Progenitor cell of endocrine pancreas (in vitro differentiated cells): ENCODE measurements at places on chromosomes 11 and 22.

- DNase-seq: no peak
- no peak overlapping the region for H3K27ac ChIP-seq
Measured at GRCh38 chr11:70537576-70538571, 139.5 kb downstream of the CTTN start.

DNA sequence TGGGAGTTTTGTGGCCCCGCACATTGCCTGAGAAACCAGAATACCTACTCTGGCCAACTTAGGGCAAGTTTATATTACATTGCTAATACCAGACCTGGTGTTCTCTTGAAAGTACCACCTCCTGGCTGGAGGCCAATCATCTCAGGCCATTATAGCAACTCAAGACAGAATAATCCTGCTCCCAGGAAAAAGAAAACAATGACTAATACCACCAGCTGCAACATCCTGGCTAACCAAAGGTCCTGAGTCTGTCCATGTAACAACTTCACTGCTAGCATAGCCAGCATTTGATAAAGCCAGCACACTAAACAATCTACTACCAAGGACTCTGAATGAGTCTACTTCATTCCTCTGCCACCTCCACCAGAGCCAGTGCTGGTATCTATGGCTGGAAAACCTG is 1298.7 kb upstream of the CNTN5 start:
- H3K27me3 ChIP-seq: no peaks in the 10 kb centered on the region
- H3K27ac ChIP-seq: no peak overlapping the region
- no peaks in the 10 kb centered on the region for H3K36me3 ChIP-seq
- no peak overlapping the region for H3K4me3 ChIP-seq
- DNase-seq: no peak
- H3K4me1 ChIP-seq: no peaks in the 10 kb centered on the region

- peaks cover 3% of the 10 kb centered on the region for H3K4me1 ChIP-seq
- no peaks in the 10 kb centered on the region for H3K36me3 ChIP-seq
- H3K4me3 ChIP-seq: no peak overlapping the region
- H3K27me3 ChIP-seq: peaks cover 27% of the 10 kb centered on the region
- no peak overlapping the region for H3K27ac ChIP-seq
- no peak for DNase-seq
Measured at GRCh38 chr22:29310863-29311339, 4.5 kb downstream of the GAS2L1 start.

GRCh38 chr11:133081730-133082452 is 450.4 kb downstream of the OPCML start:
- H3K27ac ChIP-seq: no peak overlapping the region
- no peak for DNase-seq
- H3K27me3 ChIP-seq: peaks cover 79% of the 10 kb centered on the region
- H3K4me1 ChIP-seq: no peaks in the 10 kb centered on the region
- H3K36me3 ChIP-seq: no peaks in the 10 kb centered on the region

GRCh38 chr22:42277988-42278776 is 7.7 kb upstream of the TCF20 start:
- H3K4me1 ChIP-seq: peaks cover 9% of the 10 kb centered on the region
- H3K4me3 ChIP-seq: no peak overlapping the region
- peaks cover 5% of the 10 kb centered on the region for H3K36me3 ChIP-seq
- H3K27ac ChIP-seq: peak overlapping the region; percentile 7
- H3K27me3 ChIP-seq: peaks cover 37% of the 10 kb centered on the region
- no peak for DNase-seq
